AML-193 (cell line): ENCODE measurements at places on chromosomes 6 and 20.
A peak's percentile ranks its signal among the peaks of the same experiment; 100 is the strongest.

- DNase-seq, result peak; percentile 62
Measured at GRCh38 chr20:45833030-45833882, at the start of gene SNX21. TSS of gene SNX21 (plus strand) at chr20:45833799. CDS start at chr20:45833920, 121 bp downstream.

DNA sequence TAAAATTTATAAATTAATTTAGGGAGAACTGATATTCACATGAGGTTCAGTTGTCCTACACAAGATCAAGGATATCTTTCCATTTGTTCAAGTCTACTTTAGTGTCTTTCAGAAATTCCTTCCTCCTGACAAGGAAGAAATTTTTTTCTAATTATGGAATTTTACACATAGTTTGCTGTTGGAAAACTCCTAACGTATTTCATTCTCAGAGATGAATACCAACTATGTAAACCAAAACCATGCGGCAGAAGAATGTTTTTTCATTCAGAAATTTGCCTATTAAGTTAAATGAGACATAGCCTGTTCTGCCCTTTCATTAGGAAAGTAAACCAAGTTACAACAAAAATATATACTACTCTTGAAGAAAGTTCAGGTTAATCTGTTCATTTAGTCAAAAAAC lies 111.2 kb upstream of the PRDM1 start:
- DNase-seq, result no peak

GRCh38 chr6:86217906-86218305 lies 575.2 kb upstream of the SYNCRIP start:
- no peak for DNase-seq

- no peak for DNase-seq
Measured at GRCh38 chr6:47351621-47352020, 41.9 kb upstream of the TNFRSF21 start.

- DNase-seq, result no peak
Measured at GRCh38 chr6:17967668-17968518, 19.5 kb downstream of the KIF13A start.

- DNase-seq, result no peak
Measured at GRCh38 chr6:74741646-74742045, 464.2 kb downstream of the COL12A1 start.

DNA sequence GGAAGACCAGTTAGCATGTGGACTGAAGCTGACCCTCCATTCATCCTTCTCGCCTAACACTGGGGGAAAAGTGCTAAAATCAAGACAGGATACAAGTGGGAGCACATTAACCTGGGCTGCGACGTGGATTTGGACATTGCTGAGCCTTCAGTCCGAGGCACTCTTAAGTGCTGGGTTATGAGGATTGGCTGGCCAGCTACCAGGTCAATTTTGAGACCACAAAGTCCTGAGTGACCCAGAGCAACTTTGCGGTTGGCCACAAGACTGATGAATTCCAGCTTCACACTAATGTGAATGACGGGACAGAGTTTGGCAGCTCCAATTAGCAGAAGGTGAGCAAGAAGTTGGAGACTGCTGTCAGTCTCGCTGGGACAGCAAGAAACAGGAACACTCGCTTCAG lies 20.7 kb downstream of the FUCA2 start:
- DNase-seq, result no peak

DNA sequence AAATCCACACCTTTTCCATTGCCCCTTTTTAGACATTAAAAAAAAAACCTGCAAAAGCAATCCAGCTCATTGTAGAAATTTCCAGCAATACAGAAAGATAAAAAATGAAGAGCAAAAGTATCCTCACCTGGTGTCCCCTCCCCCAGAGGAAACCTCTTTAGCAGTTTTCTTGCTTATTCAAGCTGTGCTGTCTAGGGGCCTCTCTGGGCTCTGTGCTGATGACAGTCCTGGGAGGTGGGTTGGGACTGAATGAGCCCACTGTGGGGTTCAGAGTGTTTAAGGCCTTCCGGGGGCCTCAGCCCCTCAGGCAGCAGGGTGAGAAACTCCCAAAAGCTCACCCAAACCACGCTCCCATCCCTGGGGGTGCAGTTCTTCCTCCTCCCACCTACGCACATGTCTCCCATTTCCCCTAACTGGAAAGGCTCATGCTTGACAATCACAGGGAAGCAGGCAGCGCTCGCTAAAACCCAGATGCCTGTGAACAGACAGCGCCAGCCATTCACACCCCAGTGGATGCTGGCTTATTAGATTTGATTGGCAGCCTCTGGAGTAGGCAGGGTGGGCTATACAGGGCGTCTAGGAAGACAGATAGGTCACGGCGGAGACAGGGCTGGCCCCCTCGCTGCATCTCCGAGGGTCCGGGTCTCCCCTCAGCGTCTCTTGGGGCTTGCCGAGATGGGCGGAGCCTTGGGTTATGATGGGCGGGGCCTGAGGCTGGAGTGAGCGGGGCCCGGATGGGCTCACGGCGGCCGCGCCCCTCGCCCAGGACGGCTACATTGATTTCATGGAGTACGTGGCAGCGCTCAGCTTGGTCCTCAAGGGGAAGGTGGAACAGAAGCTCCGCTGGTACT lies 4.6 kb downstream of the GUCA1A start:
- no peak for DNase-seq

DNA sequence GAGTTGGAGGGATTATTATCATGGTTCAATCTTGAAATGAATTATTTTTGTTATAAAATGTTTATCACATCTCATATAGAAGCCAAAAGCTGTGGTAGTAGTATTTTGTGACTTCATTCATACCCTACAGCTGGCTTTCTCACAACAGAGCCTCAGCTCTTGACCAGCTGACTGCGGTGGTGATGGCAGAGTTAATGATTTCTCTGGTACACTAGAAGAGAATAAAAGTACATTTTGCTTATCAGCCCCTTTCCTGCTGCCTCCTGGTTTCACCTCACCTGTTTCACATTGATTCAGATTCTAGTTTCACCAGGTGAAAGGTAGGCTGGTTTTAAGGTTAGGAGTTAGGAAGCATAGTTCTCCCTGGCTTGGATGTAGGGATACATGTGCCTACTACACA lies 55.7 kb downstream of the AFG1L start:
- no peak for DNase-seq

GRCh38 chr6:167045828-167046580 lies 46.8 kb downstream of the CEP43 start:
- no peak for DNase-seq

DNA sequence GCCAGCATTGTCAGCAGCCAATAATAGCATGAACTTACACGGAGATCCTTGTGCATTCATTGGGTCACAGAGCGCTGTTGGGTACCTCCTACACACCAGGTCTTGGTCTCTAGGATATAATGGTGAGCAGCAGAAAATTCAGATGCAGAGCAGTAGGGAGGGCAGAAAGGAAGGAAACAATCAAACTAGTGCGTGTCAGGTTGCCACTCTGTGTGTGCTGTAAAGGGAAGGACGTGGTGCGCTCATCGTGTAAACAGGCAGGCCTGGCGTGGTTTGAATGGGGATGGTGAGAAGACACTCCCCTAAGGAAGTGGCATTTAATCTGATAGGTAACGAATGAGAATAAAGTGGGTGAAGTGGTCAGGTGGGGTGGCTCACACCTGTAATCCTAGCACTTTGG lies 336.4 kb downstream of the CDH26 start:
- DNase-seq, result no peak

DNA sequence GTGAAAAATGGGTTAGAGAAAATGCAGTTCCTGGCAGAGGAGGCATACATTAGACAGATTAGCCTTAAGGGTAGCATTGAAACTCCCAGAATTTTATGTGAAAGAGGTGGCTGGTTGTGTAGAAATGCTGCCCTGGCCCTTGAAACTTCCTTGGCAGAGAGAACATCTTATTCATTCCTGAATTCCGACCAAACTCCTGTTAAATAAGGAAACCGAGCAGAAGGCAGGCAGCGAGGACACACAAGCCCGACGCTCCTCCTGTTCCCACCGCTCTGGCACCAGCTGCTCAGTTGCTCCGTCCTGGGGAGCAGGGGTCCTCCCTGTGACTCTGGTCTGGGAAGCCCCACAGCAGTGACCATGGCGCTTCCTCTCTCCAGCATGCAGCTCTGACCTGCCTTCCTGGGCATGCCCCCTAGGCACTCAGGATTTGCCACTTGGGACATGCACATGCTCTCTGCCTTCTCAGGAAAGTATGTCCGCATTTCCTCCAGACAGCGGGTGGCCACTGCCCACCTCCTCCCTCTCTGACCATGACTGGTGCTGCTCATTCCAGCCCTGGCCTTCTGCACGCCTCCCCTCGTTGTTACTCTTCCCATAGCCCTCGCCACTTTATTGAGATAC lies 35.2 kb upstream of the CLDN20 start:
- DNase-seq, result no peak

GRCh38 chr20:32773223-32773622 lies 11.0 kb downstream of the DNMT3B start:
- no peak for DNase-seq

DNA sequence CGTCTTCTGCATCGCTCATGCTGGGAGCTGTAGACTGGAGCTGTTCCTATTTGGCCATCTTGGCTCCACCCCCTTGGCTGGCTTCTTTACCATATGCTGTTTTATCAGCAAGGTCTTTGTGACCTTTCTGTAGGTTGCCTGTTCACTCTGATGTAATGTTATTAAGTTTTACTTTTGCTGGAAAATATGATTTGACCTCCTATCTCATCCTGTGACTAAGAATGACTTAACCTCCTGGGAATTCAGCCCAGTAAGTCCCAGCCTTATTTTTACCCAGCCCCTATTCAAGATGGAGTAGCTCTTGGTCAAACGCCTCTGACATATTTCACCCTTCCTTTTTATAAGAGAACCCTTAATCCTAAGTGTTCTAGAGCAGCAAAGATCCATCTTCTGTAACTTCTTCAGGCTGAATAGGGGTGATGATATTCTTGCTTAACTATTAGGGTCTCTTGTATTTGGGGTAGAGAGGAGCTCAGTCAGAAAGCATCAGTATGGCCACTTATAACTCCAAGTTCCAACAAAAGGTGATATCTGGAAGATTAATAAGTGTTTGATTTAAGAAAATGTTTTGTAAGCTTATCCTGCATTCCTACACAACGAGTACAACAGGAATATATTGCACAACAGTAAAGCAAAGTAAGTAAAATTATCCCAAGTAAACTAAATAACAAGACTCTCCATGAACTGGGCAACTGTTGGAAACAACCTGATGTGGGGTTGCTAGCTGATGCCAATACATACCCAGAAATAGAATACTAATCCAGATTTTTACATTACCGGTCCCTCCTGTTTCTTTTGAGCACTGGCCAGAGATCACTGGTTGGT lies 23.1 kb upstream of the HMGN3 start:
- no peak for DNase-seq

GRCh38 chr6:69584913-69585729 lies 211.7 kb downstream of the LMBRD1 start:
- no peak for DNase-seq

GRCh38 chr20:53445321-53445731 lies 148.3 kb downstream of the ZNF217 start:
- no peak for DNase-seq

GRCh38 chr6:12009876-12010634 lies 2.1 kb upstream of the HIVEP1 start:
- no peak for DNase-seq

GRCh38 chr6:74289884-74290283 lies 593.9 kb downstream of the CD109 start:
- no peak for DNase-seq

GRCh38 chr20:19074828-19075516 lies 137.5 kb upstream of the SLC24A3 start:
- DNase-seq, result peak; percentile 93

DNA sequence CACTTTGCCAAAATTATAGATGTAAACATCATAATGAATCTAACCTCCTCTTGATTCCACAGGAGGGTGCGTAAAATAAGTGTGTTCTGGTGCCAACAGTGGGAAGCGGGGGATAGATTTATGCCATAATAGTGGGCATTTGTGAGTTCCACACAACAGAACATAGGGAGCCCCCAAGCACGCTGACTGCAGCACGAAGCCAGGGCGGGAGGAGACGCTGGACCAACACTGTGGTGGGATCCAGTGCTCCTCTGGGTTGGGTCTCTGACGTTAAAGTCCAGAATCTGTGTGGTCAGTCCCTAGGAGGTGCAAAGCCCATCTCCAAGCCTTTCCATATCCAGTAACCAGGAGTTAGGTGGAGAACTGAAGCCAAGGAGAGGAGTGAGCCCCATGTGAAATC lies 1.8 kb upstream of the TTLL2 start:
- no peak for DNase-seq

DNA sequence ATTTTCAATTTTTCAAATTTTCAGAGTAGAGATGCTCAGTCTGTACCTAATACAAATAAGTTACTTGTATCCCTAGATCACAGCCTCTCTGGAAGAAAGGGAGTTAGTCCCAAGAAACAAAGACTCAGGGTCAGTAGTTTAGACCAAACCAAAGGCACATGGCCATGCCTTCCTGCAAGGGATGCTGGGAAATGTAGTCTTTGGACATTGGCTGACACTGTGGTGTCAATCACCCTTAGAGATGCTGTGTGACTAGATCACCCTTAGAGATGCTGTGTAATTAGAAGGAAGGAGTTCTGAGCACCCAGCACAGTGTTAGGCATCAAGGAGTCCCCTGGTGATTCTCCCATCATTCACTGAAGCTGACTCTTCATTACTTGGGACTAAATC lies 202.1 kb downstream of the NFATC2 start:
- DNase-seq, result no peak

- DNase-seq, result peak; percentile 9
Measured at GRCh38 chr20:31833130-31833930, 12.1 kb downstream of the FOXS1 start.

DNA sequence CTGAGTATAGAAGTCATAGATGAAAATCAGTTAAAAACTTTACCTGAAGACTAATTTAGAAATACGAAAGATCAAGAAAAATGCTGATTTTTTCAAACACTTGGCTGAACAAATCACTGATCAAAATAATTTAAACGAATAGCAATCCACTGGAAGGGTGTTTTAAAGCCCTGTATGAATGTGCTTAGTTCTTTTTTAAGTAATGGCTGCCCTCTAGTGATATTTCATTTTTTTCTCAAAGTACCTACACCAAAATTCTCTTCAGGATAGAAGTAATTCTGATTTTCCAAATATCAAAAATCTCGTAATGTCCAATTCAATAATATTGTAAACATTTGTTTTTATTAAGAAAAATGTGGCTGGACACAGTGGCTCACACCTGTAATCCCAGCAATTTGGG lies 32.5 kb downstream of the AKAP7 start:
- DNase-seq, result no peak

GRCh38 chr6:38239719-38240451 lies 399.8 kb downstream of the BTBD9 start:
- DNase-seq, result no peak

DNA sequence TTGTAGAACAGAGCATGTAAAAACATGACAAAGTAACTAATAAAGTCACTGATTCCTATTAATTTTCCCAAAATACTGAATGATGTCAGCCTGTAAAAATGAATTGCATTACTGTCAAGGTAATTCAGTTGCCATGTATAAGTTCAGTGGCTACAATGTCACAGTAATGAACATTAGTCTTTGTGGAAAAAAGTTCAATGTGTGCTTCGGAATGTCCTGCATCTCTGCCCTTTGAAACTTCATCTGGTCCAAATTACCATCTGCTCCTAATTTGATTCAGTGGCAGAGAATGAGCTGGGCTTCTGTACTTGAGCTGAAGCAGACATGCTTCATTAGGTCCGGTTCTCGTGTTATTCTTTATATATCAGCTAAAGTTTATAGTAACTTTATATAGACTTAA lies 567.4 kb downstream of the COL12A1 start:
- no peak for DNase-seq

- no peak for DNase-seq
Measured at GRCh38 chr6:75201021-75201420, 4.8 kb downstream of the COL12A1 start.
